MCF 10A (cell line): ENCODE measurements at places on chromosomes 13 and 19.

- no peak for DNase-seq
These were observed 14.6 kb downstream of the KCTD15 start for GRCh38 chr19:33811246-33811645.

GRCh38 chr19:41947091-41947490 is 12.0 kb downstream of the RABAC1 start:
- no peak for DNase-seq

DNA sequence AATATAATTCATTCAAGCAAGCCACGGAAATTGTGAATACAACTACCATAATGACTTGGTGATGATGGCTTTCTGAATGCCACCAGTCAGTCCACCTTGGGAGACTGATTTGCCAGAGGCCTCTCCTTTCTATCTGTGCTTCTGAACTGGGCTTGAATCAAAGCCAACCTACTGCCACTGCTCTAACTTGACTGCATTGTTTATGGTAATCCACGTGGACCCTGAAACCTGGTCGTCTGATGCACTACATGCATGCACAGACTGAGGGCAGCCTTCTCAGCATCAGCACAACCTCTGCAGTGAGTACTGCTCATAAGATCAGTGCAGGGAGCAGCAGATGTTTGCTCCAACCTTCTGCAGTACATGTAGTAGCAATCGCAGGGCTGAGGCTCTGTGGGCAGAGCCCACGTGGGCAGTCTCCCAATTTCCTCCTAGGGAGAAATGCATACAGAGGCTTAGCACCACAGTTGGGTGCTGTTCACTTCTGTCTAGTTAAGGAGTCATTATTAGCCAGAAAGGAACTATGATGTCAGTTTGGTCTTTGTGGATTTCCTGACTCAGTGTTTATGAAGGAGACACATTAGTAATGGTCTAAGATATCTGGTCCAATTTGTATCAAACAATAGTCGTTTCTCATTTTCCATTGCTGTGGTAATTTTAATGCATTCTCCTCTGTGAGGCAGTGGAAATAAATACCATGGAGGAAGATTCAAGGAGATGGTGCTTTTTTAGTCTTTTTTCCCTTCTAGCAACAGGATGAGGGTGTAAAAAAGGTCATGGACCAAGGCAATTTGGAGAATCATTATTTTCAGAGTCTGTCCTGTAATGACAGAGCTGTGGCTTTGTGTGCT is 82.5 kb downstream of the AKAP11 start:
- DNase-seq, result no peak

GRCh38 chr13:60326273-60326672 is 70.7 kb upstream of the TDRD3 start:
- DNase-seq, result no peak

- no peak for DNase-seq
These were observed 1037.9 kb downstream of the EFNB2 start for GRCh38 chr13:105497597-105497996.

DNA sequence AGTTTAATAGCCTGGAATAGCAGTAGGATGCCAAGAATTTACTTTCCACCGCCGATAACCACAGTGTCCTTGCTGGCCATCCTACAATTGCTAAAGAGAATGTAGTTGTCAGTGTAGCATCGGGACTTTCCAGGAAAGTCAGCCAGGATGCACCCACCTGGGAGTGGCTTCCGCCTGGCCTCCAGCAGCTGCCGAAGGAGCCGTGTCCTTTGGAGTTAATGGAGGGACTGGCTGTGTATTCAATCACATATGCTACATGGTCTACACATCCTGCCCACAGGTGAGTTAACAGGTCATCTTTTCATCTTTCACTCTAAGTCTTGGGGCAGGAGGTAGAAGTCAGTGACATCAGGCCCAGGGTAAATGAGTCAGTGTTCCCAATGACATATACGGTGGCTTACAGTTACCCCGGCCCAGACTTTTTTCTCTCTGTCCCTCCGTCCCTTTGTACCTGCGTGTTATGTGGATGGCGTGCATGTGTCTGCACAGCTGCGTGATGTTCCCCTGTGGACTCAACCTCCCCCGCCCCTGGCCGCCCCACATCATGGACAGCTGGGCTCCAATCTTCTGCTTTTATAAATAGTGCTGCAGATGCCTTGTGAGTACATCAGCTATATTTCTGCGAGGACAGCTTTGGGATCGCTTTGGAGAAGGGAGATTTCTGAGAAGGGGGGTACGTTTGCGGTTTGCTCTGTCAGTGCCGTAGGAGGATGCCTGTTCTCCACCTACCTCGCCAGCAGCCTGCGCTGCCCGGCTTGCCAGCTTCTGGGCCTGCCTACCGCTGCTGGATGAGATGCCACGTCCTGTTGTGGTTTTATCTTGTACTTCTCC is 63.1 kb downstream of the ATP11A start:
- no peak for DNase-seq

GRCh38 chr19:16112778-16113177 is 1.1 kb downstream of the RAB8A start:
- no peak for DNase-seq

GRCh38 chr19:2345076-2345475 is 15.0 kb upstream of the TMPRSS9 start:
- no peak for DNase-seq

- DNase-seq, result no peak
These were observed 5.7 kb downstream of the ACOD1 start for GRCh38 chr13:76953968-76954367.
